ENCODE measurements at places on chromosomes 3 and 15.

GRCh38 chr3:28328188-28329151, 20.1 kb upstream of the ZCWPW2 start:
- no peak for DNase-seq

GRCh38 chr15:33069161-33069560, 125.4 kb downstream of the FMN1 start:
- DNase-seq = no peak

DNA sequence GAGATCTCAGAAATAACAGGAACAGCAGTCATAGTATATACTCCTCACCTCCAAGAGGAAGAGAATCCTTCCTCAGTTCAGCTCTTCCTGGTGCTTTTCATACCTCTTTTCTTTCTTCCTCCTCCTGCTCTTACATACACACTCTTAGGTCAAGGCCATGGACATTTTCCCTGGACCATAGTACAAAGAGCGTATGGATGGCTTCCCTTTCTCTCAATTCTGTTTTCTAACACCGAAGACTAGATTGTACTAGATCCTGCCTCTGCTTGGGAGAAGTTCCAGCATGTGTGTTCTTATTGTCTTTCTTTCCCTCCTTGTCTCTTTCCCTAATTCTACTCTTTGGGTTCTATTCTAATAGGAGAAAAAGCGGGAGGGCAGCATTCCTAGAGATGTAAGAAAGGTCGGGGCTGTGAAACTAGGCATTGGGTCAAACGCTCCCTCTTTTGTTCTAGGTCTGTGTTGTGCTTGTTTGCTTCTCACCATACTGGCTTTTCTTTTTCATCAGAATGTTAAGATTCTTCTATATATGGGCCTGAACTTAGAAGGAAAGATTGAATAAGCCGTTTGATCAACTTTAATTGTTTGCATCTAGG, 77.4 kb downstream of the VPS8 start:
- DNase-seq = no peak

GRCh38 chr3:43526956-43527355, 94.9 kb downstream of the ANO10 start:
- no peak for DNase-seq

DNA sequence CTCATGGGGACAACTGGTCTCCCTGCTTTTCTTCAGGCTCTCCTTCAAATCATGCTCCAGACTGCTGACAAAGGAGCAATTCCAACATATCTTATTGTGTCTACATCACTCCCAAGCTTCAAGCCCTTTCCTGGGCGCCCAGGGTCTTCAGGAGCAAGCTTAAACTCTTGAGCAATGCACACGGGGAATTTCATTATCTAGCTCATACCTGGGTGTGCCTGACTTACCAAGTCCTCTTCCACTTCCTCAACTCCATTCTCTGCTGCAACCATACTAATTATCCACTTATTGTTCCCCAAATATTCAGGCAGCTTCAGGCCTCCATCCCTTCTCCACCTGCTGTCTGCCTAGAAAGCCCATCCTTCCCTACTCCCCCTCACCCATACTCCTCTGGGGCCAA, 50.6 kb downstream of the B3GNT5 start:
- DNase-seq = no peak

GRCh38 chr15:88472225-88472624, 4.7 kb downstream of the MRPS11 start:
- no peak for DNase-seq

GRCh38 chr15:68843425-68844311, 23.0 kb upstream of the ANP32A start:
- DNase-seq = no peak

- DNase-seq = no peak
Measured at GRCh38 chr15:39140060-39140604, 440.7 kb upstream of the THBS1 start.

- DNase-seq = no peak
Measured at GRCh38 chr3:86913160-86913559, 77.8 kb downstream of the VGLL3 start.

DNA sequence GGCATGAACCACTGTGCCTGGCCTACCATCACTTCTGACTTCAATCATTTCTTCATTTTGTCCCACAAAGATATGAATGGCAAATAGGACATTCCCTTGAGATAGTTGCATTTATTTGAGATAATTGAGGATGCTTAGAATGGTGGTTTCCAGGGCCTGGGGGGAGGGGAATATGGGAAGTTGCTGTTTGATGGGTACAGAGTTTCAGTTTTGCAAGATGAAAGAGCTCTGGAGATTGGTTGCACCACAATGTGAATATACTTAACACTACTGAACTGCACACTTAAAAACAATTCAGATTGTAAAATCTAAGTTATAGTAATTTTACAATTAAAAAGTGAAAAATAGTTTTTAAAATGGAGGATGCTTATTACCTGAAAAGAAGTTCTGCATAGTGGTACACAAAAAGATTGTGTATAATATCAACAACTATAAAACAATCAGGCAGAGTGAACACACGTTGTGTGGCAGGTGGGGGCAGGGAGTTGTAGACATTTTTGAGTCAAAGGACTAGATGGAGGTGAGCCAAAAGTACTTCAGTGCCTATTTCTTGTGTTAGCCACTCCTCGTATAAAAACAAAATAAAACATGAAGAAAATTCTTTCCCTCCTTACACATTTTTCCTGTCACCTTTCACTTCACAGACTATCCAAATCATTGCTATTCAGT, 18.5 kb upstream of the RIOX2 start:
- DNase-seq = no peak

- DNase-seq = no peak
Measured at GRCh38 chr3:8766148-8766547, 3.3 kb downstream of the OXTR start.

DNA sequence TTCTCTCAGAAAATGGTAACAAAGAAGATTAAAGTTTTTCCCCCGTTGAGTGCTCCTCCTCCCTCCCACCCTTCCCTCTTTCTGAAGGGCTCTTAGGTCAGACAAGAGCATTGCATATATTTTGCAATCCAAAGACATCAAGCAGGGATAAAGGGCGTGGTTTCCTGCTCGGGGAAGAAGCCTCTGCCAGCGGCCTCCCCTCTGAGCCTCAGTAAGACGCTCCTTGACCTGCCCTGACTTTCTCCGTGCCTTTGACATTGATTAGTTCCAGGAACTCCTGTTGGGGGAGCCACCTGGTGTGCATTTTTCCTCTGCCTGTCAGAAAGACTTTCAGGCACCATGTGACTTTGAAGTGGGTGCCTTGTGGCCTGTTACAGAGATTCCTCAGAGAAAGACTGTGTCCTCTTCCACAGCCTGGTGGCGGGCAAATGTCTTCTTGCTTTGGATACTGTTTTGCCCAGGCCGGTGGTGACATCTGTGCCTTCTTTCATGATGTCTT, 87.2 kb upstream of the TBL1XR1 start:
- DNase-seq = no peak

DNA sequence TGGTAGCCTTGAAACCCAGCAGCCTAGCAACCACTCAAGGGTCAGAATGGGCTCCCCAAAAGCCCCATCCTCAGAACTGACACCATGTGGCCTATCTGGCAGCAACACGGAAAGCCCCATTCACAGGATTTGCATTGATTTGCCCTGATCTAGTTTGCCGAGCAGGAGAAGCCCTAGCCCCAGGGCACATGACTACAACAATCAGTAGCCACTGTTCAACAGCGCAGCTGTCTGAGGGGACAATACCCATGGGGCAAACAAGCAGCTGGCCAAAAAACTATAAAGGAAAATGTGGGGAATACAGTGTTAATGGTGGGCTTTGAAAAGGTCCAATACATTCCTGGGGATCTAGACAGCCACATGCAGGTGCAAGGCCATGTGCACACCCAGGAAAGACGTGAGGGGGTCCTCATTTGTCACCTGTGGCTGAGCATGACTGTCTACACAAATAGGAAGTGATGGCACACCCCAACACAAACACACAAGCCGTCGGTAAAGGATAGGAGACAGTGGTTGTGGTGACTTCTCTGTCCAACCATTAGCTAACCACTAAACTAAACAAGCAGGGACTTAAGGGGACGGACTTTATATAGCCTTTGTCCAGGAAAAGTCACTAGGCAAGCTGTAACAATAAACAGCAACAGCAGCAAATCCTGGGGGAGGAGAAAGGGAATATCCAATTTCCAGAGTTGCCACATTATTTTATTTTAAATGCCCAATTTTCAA, 113.7 kb downstream of the LRIG1 start:
- no peak for DNase-seq

DNA sequence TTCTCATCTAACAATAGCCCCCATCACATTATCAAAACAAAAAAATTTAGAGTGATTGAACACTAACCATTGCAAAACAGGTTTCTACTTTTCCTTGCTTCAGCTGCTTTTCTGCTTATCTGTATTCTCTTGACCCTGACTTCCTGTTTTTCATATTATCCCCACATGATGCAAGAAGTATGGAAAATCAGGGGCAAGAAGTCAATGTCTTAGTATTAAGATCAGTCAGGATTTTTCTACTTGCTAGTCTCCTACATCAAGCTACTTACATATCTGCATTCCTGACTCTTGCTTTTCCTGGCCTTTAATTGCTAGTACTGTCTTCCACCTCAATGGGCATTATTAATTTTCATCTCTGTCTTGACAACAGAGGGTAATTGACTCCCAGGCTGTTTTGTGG, 300.2 kb downstream of the OTOL1 start:
- no peak for DNase-seq

- DNase-seq = no peak
Measured at GRCh38 chr15:29712149-29712885, 110.0 kb downstream of the TJP1 start.

GRCh38 chr3:31353166-31353565, 179.6 kb upstream of the STT3B start:
- DNase-seq = no peak

DNA sequence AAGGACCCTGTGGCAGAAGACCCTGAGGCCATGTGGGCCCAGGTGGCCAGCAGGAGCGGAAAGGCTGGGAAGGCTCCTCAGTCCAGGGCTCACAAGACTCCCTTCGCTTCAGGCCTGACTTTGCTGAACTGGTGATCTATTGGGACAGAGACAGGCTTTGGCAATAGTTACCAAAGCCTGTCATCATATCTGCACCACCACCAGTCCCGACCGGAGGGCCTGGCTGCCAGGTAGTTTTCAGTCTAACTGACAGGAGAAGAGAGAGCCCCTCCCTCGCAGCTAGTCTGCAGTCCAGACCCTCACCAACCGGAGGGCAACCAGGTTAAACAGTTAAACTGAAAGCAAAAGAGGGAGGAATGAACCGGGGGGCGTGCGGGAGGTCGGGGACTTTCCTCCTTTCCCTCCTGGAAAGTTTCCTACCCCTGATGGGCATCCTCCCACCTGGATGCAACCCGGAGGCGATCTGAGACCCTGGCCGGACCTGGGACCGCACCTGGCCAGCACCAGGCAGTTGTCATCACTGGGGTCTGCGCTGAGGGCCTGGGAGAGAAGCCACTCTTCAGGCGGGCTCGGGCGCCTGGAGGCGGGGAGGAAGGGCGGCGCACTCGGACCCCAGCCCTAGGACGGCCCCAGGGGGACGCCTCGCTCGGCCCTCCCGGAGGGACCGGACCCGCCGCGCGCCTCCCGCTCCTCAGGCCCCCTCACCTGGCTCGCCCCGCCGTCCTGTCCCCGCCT, 435 bp downstream of the RAB27A start:
- DNase-seq = no peak

GRCh38 chr3:138072796-138073195, 42.6 kb downstream of the DZIP1L start:
- DNase-seq = no peak

- no peak for DNase-seq
Measured at GRCh38 chr3:196039359-196039758, 42.5 kb downstream of the TFRC start.

DNA sequence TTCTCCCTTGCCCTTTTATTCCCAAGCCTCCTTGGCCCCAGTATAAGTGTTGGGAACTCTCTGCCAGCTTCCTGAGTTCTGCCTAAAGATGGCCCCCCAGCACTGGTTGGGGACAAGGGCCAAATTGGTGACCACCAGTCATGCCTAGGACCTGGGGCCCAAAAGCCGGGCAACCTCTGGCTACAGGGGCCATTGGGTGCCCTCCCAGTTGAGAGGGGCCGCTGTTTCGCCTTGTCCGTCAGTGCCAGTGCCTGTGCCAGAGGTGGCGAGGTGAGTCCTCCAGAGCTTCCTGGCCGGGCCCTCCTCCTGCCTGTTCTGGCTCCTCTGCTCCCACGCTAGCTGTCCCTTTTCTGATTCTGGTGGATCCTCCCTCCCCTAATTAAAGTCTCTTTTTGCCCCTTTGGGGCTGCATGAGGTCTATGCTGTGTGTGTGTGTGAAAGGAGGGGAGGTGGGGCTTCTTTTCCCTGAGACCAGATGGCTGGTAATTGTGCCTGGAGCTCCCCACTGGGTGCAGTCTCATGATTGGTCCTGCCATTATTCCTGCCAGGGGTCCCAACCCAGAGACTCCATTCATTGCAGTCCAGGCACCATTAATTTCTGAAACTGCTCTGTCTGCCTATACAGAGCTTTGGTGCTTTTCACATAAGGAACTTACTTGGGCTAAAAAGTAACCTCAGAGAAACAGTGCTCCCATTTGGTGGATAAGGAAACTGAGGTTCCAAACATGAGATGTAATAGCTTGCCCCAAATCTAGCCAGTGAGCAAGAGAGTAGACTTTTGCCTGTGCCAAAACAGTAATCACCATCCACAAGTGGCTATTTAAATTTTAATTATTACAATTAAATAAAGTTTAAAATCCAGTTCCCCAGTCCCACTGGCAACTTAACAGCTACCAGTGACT, 3.1 kb upstream of the TTLL3 start:
- no peak for DNase-seq

DNA sequence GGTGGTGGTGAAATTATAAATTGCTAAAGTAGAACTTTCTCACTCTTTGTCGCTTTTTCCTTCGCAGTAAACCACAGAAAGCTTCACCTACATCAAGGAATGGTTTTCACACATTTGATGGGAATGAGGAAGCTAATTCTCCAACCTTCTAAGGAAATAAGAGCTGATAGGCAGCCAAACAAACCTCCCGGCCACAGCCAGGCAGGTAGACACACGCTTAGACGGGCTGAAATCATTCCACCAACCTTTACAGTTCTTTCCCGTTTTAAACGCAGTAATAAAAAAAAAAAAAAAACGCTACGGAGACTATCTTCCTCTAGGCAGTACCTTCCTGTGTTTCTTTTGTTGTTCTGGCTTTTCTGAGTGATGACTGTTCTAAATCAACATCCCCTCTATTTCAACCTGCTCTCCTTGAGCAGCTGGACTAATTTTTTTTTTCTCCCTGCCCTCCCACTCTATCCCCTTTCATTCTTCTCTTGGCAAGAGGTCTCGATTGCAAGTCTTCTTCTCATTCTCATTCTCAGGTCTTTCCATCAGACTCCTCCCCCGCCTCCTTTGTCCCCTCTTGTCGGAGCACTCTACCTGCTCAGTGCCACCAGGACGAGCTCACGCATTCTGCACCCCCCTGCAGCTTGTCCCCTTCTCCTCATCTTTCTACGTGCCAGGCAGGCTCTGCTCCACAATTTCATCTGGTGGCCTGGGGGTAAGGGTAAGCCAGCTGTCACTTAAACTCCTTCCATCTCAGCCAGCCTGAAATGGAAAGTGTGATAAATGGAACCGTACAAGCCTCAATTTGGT, 391.1 kb upstream of the MDFIC2 start:
- no peak for DNase-seq

Measured in GM19239 (cell line).